CD4-positive, alpha-beta memory T cell (primary cell): ENCODE measurements at places on chromosomes 11 and 22. TPM values are rescaled to one million over a fixed set of nuclear protein-coding genes. Genes with fewer than 3 reads are reported as not detected.
A peak's percentile ranks its signal among the peaks of the same experiment; 100 is the strongest.

The GAS2 gene
- polyA plus RNA-seq, result 3.0 TPM

DNA sequence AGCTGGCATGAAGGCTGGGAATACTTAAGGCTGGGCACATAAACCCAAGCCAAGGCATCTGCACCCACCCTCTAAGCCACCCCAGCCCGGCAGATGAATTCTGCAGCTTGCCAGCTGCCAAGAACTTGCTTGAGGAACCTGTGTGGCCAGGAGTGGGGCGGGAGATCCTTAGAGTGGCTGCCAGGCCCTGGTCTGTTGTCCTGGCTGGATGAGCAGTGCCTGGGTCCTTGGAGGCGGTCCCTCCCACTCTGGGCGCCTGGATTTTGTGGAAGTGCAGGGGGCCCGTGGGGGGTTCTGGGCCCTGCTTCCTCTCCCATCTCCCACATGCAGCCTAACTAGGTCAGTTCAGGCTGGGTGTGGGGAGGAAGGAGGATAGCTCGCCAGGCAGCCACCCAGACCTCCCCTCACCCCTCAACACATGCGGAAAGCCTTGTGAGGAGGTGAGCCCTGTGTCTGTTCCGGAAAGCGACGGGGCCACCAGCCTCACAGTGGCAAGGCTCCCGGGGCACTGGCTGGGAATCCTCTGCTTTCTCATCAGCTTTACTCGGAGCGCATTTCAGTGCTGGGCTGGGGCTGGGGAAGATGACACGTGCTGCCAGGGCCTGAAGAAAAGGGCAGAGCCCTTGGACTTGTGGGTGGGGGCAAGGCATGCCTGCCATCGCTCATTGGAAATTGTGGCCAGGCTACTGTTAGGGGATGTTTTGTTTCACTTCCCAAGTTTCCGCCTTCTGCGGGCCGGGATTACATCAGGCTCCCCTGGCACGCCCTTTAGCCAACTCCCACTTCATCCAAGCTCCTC is 8.4 kb downstream of the DAGLA start:
- DNase-seq, result no peak

- no peak for DNase-seq
These were observed 40.9 kb downstream of the DGCR2 start for GRCh38 chr22:19081351-19081750.

The YAP1 gene
- polyA plus RNA-seq, result not detected

DNA sequence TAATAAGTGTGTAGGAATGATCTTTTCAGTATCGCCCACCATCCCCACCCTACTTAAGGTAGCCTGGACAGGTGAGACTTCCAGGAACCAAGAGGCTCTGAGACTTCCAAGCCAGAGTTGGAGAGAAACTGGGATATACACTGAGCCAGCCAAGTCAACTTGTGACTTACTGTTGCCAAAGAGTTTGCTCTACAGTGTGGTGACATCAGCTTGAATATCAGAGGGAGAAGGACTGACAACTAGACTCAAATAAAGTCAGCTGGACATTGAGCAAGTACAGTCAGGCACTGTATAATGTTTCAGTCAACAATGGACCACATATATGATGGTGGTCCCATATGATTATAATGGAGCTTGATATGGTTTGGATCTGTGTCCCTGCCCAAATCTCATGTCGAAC is 1.2 kb upstream of the MMP10 start:
- no peak for DNase-seq

GRCh38 chr22:42957544-42957943 is 57.4 kb downstream of the PACSIN2 start:
- DNase-seq, result no peak

DNA sequence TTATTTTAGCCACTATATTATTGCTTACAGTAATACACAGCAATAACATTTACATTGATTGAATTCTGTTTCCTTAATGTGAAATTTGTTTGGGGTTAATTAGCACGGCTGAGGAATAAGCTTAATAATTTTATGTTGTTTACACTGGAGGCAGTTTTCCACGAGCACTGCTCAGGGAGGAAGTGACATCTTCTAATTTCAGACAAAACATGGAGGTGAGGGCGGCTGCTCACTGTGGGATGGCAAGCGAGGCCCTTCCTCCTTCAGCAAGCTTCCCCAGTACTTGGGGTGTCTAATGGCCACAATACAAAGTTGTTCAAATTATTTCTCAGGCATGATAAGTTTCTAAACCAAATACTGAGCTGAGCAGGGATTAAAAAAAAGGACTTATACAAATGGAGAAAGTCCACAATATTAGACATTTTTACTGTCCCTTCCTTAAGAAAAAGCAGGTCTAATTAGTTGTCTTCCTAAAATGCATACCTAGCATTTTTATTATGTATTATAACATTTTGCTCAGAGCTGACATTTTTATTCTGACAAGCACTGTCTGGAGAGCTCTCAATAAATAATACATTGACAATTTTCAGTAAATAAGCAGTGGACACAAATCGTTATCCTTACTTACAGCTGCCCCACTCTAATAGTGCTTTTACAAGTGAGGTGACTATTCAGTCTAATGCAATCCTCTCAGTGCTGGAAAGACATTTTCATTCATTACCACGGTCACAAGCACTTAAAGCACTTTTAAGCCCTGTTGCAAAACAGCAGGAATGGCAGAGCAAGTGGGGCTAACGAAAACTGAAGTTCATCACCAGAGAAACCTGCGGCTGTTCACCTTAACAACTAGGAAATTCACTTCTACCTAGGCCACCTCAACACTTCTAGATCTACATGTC is 56.2 kb downstream of the SOX6 start:
- DNase-seq, result no peak

The BTBD18 gene
- polyA plus RNA-seq, result 0.44 TPM

DNA sequence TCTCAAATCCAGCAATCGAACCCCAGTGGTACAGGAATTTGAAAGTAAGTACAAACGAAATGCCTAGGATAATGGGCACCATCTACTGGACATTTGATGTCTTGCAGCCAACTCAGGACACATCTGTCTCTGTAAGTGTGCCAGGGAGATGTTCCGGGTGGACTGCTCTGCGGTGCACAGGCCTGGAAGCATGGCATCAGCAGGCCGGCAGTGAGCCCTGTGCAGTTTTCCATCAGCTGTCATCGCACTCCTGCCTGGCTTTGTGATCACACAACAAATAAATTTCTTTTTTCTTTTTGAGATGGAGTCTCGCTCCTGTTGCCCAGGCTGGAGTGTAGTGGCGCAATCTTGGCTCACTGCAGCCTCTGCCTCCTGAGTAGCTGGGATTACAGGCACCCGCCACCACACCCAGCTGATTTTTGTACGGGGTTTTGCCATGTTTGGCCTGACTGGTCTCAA is 71.0 kb downstream of the JAM3 start:
- DNase-seq, result peak; percentile 46

The DGAT2 gene
- 0.38 TPM for polyA plus RNA-seq
